ENCODE measurements at places on chromosomes 7 and 10.

- DNase-seq, result no peak
Measured at GRCh38 chr10:124458889-124459288, 2.7 kb upstream of the LHPP start.

- DNase-seq, result no peak
Measured at GRCh38 chr7:121002048-121002756, 13.7 kb downstream of the CPED1 start.

DNA sequence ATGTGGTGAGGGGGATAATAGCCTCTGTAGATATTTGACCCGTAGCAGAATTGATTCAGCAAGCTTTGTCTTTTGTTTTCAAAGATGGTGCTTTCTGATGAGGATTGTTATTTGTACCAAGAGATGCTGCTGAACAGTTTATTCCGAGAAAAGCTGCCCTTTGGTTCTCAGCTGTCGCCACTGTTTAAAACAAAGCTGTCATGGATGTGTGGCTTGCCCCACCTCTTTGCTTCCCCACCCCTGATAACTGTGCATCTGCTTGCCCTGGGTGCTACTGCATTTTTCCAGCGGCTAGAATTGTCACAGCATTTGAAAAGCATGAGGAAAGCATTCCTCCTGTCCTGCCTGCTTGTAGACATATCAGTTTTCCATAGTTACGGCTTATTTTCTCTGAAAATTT, 226.9 kb upstream of the CSTF2T start:
- DNase-seq, result no peak

GRCh38 chr10:102682416-102682815, 31.8 kb downstream of the ARL3 start:
- no peak for DNase-seq

DNA sequence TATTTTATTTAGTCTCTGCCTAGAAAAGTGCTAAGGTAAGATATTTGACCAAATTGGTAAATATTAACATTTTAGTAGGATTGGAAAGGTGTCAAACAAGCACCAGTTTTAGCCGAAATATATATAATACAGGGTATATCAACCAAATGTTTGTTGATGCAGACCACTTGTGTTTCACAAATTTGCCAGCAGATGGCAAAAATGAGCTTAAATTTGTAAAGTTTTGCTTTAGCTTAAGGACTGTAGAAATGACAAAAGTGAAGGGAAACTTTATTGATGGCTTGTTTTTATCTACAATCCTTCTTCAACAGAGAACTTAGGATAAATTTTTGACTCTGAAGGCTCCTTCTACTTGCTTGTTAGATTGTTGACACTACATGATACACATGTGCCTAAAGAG, 4.8 kb upstream of the POLR1F start:
- peak; percentile 22 for DNase-seq
